ENCODE measurements at places on chromosomes 12 and 14.

- no peak for DNase-seq
Observed at GRCh38 chr14:69654116-69654515, 42.7 kb downstream of the SUSD6 start.

DNA sequence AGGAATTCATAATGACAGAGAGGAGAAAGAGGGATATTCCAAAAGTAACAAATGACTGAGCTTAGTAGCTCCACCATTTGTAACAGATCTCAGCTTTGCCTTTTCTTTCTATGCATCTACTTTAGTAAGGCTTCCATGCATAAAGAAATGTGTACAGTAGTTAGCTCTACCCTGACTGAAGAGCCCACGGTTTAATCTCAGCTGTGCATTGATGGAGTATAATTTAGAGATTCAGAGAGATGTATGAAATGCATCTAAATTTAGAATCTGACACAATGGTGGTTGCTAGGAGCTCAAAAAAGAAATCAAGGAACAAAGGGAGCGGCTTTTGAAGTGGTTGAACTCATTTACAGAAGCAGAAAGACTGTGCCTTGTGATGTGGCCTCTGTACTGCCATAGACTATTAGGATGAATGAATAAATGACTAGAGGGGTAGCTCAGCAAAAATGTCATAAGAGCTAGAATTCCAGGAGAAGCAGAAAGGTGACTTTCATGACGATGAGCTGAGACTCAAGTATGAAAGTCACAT lies 838.6 kb downstream of the RPS29 start:
- no peak for DNase-seq

GRCh38 chr12:100221523-100221922 lies 20.9 kb downstream of the ACTR6 start:
- DNase-seq, result no peak

GRCh38 chr14:56333359-56334292 lies 215.4 kb downstream of the PELI2 start:
- DNase-seq, result no peak

- no peak for DNase-seq
Observed at GRCh38 chr12:100574187-100575074, 947 bp downstream of the GAS2L3 start.

All from RWPE2 (cell line).